ENCODE measurements at places on chromosomes 7 and 10.

DNA sequence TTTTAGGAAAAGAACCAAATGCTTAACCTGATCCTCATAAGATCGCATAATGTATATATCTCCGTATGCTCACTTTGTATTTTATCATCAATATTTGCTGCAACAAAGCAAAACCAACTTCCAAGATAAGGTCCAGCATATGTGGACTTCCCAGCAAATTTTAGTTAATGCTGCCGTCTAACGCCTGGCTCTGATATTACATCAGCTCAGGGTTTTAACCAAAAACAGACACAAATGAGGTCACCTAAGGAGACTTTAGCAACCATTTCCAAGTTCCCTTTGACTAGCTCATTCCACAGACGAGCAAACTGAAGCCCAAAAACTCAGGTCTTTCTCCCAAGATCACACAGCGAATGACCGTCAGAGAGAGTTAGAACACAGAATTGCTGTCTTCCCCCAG is 59.4 kb upstream of the UCN3 start:
- no peak for DNase-seq

- no peak for DNase-seq
Observed at GRCh38 chr10:28776519-28776918, 99.2 kb downstream of the BAMBI start.

DNA sequence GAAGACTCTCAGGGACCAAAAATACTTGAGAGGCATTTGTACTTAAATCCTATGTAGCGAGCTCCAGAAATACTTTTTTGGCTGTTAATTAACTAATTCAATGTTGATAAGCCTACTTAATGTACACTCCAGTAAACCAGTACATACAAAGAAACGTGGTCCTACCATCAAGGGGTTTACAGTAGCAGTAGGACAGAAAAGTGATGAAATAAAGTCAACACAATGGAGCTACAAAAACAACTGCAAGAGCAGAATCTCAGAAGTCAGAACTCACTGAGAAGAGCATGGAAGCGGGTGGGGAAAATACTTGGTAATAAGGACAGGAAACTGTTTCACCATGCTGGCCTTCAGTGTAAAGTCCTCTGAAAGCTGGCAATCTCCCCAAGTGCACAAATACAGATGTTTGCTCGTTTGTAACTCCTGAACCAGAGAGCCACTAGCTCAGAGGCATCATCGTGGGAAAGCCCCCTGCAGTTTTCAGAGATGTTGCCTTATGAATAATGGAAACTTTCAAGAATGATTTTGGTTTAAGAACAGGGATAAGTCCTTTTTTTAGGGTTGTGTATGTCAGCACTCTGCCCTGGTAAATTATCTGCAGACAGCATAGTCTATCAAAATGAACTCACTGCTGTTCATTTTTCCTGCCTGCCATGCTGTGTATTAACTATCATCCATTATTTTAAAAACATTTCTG is 233.2 kb downstream of the SORCS1 start:
- peak; percentile 60 for DNase-seq

GRCh38 chr10:62885684-62886461 is 69.7 kb upstream of the EGR2 start:
- DNase-seq, result no peak

DNA sequence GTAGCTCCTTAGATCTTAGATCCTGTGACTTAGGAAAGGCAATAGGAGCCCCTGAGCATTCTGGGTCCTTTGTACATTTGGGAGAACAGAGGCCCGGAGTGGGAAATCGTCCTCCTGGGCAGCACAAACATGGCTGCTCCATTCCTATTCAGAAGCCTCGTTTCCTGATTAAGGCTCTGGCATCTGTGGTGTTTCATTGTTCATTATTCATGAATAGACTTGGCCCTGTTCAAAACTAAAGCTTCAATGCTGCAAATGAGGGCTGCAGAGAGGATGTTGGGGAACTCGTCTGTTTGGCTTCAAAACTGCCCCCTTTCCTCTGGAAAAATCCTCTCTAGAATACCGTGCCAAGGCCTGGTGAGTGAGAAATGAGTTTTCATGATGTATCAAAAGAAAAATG is 3.4 kb upstream of the HTRA1 start:
- no peak for DNase-seq

GRCh38 chr10:5033061-5033778 is 29.6 kb upstream of the AKR1C2 start:
- no peak for DNase-seq

DNA sequence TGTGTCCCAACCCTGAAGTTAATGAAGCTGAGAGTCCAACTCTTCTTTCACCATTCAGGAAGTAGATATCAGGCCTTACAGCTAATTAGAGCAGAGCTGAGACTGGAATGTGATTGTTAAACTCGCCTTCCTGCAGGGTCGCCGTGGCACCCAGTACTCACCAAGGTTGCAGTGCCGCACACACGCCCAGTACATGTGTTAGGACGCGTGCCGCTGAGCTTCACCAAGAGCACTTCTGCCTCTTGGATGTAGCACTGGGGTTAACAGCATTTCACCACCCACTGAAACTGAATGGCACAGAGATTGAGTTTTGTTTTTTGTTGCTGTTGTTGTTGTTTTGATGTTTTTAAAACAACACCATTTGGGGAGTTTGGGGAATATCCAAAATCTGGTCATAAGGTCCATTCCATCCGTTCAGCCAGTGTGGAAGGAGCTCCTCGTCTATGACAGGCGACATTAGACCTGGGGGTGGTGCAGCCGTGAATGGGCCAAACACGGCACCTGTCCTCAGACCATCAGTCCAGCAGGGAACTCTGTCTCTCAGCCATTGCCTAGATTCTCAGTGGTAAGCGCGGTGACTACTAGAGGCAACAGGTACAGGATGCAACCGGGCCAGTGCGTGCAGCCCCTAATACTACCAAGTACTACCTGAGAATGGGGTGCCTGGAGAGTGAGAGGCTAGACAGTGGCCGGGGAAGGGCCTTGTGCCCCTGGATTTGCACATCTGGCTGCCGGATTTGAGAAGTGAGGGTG is 21.9 kb downstream of the WIPI2 start:
- no peak for DNase-seq

DNA sequence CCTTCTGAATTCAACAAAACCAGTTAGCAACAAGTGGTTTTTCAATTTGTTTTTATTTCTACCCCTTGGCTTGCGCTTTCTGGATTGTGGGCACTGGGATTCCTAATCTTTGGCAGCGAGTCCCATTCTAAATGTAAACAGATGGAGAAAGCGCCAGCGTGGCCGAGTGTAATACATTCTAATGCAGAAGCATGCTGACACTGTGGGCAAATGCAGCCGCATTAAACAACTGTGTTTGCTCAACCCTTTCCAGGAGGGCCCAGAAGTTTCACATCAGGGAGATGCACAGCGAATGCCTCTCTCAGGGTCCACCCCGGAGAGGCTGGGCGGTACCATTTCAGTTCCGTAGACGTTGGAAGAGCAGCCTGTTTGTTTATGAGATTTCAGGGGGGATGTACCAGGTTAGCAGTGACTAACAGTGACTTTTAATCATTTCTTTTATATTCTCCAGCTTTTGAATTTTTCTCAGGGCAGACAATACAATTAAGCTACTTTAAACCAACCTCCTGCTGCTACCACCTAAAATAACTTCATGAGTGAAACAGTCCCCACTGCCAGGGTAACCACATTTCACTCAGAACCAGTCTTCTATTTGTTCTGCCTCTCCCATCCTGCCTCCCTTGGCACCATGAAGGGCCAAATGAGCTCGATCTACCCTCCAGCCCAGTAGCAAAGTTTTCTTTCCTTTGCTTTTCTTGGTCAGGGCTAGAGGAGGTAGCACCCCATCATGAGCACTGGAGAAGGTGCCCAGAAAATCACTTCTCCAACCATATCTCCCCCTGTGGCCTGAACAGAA is 164.2 kb upstream of the ITGB1 start:
- no peak for DNase-seq

DNA sequence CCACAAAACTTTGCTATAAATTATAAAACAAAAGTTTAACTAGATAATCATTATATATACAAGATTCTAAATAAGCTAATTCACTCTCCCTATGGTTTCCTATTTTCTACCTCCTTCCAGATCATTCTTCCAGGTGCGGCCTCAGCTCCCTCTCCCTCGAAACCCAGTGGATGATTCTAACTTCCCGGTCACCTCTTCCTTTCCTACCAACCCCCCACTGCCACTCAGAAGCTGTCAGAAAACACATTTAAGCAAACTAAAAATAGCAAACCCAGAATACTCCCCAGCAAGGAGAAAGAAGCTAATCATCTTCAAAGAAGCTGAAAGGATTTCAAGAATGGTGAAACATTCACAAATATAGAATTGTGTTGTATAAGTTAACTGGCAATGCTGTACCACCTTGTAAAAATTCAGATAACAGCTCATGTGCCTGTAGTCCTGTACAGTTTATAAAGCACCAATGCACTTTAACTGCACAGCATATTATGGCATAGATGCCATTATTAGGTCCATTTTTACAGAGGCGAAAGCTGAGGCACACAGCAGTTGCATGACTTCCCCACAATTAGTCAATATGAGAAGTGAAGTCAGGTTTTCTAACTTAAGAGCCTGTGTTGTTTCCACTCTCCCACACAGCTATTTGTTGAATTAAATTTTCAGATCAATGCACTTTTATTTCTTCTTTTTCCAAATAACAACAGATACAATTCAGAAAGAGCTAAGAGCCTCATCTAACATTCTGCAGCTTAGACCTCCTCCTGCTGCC is 13.7 kb upstream of the DNTT start:
- DNase-seq, result peak; percentile 42

- DNase-seq, result no peak
Observed at GRCh38 chr10:101763141-101763846, 12.6 kb downstream of the FGF8 start.

GRCh38 chr10:58856508-58857240 is 319.8 kb upstream of the PHYHIPL start:
- DNase-seq, result no peak

GRCh38 chr7:42946627-42946950 is 14.4 kb downstream of the MRPL32 start:
- no peak for DNase-seq

- peak; percentile 52 for DNase-seq
Observed at GRCh38 chr7:51366930-51367613, 50.5 kb upstream of the COBL start.

- peak; percentile 77 for DNase-seq
Observed at GRCh38 chr10:70293169-70293843, 9.5 kb upstream of the NPFFR1 start.

- DNase-seq, result no peak
Observed at GRCh38 chr10:11197878-11198277, 180.2 kb downstream of the CELF2 start.

- DNase-seq, result no peak
Observed at GRCh38 chr7:45689011-45689796, 115.0 kb downstream of the ADCY1 start.

DNA sequence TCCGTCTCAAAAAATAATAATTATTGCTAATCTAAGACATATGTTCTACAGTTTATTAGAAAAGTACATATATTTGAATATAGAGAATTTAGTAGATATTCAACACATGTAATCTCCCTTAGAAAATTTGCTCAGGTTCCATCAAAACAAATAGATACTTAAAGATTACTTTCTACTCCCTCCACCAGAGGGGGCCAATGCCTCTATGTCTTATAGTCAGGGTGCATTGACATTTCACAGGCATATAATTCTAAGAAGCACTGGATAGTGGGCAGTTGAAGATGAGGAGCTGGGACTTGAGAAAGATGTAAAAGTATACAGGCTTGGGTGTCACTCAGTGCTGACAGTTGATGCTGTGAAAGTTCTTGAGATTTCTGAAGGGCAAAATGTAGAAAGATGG is 301.6 kb upstream of the HPS1 start:
- peak; percentile 23 for DNase-seq

GRCh38 chr7:24576171-24577025 is 3.1 kb downstream of the PALS2 start:
- peak; percentile 63 for DNase-seq

GRCh38 chr7:45573661-45574415 is at the start of gene ADCY1:
Gene ADCY1 (plus strand): TSS chr7:45574368. CDS start chr7:45574544, 176 bp downstream.
- DNase-seq, result peak; percentile 80

DNA sequence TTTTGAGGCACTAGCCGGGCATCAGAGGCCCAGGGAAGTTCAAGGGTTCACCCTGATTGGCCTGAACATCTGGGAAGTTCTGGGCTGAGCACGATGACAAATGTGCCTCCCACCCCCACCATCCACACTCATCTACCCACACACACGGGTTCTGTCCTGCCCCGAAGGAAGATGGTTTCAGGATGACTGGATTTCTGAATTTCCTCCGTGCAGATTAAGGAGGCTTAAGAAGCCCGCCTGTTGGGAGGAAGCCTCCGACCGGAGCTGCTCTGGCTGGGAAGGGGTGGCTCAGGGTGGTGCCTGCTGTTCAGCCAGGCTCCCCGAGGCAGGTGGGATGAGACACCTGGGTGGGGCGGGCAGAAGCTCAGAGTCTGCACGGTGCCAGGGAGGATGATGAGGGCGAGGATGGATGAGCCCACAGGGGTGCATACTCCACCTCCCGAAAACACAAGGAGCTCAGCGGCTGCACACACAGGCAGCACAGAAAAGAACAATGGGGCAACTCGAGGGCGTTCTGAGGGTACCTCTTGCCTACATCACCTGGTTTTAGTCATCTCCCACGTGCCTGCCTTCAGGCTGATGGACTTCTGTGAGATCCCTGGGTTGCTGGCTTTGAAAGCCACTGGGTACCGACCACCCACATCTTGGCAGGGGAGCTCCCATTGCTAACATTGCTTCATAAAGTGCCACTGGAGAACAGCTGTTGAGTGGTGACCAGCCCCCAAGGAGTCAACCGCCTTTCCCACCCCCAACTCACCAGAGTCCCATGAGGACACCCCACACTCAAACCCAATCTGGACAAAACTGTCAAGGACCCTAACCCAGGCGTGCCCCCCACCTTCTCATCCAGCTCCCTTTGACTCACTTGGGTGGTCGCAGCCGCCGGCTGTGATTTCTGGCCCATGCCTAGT is 41.2 kb downstream of the CALML3 start:
- DNase-seq, result no peak

GRCh38 chr10:28839600-28840007 is 162.3 kb downstream of the BAMBI start:
- no peak for DNase-seq

DNA sequence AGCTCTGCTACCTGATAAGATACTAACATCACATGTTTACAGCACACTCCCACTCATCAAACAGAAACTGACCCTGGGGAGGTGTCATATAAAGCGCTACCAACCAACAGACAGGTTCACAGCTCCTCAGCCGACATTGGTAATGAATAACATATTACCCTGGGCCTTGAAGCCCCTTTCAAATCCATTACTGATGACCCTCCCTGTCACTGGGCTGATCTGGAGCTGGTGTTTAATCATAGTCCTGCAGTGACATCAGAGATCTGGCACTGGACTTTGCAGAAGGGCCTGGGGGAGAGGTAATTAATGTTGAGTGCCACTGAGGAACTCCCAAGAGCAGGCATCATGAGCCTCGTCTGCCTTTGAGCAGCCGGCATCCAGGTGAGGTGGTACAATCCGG is 306.5 kb upstream of the NFE2L3 start:
- no peak for DNase-seq
